ENCODE measurements at places on chromosomes 4 and X.
A peak's percentile ranks its signal among the peaks of the same experiment; 100 is the strongest.

- peak; percentile 4 for DNase-seq
Measured at GRCh38 chrX:123272630-123273029, 88.6 kb downstream of the GRIA3 start.

DNA sequence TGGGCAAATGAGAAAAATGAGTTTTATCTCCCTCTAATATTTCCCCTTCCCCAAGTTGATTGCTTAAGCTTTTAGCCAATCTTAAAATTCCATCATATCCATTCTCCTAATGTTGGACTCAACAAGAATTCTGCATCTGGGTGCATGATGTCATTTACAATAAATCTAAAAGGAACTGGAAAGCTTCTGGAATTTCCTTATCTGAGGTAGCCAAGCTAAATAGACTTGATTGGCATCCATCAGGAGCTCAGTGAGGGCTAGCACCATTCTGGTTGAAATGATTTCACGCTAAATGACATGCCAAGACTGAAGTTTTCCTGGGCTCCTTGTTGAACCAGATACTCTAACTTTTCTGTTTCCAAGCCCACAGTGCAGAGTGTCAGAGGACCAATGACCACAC lies 110.3 kb upstream of the SCML1 start:
- no peak for DNase-seq

DNA sequence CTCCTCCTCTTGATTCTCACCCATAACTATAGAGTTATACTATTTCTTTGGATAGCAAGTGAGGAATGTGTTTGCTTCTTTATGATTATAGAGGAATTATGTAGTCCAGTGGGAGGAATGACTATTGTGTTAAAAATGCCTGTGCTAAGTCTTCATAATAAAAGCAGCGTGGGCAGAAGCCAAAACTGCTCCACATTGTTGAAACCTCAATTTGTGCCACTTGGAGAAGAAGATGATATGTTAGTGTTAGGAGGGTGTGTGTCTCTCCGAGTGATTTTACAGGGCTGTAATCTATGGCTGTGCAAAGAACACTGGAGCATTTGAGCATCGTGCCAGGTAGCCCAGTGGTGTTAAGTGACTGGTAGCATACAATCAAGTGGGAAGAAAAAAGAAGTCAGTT lies 74.3 kb downstream of the FRAS1 start:
- no peak for DNase-seq

- peak; percentile 19 for DNase-seq
Measured at GRCh38 chr4:109658871-109659410, 44.3 kb downstream of the CASP6 start.

DNA sequence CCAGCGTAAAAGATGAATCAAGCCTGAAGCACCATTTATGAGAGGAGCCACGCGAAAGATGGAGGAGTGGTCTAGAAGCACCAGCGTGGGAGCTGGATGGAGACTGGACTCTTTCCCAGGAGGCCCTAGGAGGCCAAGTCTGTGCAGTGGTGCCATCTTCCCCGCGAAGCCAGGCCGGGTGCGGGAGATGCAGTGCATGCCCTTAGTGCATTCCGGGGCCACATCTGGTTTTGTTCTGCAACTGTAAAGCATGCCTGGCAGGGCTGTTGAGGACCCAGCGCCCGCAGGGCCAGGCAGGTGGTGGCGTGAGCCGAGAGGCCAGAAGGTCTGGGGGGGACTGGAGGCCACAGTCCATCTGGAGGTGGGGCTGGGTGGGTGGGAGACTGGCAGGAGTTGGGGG lies 78.6 kb upstream of the ADRA2C start:
- no peak for DNase-seq

DNA sequence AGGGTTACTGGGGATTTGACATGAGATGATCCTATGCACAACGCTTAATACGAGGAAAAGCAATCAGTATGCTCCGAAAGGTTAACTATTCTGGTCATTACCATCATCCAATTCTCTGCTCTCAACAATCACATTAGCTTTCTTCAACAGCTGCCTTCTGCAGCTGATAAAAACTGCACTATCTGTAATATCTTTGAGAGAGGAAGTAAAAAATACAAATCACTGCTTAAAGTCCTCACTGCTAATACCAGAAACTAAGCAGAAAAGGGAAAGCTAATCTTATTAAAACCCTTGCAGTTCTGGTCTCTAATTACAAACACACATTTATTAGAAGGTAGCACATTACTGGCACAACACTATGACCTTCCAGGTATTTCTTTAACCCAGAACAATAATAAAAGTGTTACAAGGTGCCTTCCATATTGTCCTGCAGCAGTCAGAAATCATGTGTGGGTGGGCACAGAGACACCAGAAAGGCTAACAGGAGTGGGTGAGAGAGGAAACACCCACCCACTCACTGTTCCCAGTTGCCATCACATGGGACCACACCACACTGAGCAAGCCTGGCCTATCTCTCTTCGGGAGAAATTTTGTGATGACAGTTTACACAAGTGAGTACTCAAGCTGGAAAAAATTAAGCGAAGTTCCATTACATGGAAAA lies 71.0 kb downstream of the RELL1 start:
- DNase-seq, result no peak

DNA sequence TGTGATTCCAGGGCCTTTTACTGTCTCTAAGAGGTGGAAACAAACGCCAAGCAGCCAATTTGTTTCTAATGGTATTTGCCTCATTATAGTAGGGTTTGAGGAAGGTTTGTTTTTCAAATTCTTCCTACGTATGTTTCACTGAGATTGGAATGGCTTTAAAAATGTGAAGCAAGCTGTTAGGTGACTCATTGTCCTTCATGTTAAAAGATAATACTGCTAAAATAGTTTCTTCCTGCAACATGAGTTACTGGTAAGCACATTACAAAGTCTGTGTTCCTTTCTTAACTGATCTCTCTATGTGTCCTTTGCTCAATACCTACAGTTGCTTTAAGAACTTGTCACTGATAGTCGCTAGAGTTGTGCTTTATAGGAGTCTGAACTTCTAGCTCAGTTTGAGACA lies 1183.9 kb downstream of the RPA4 start:
- no peak for DNase-seq

GRCh38 chrX:4935401-4935800 lies 1222.0 kb upstream of the PRKX start:
- DNase-seq, result no peak

GRCh38 chrX:39820938-39821708 lies 276.6 kb downstream of the BCOR start:
- no peak for DNase-seq

DNA sequence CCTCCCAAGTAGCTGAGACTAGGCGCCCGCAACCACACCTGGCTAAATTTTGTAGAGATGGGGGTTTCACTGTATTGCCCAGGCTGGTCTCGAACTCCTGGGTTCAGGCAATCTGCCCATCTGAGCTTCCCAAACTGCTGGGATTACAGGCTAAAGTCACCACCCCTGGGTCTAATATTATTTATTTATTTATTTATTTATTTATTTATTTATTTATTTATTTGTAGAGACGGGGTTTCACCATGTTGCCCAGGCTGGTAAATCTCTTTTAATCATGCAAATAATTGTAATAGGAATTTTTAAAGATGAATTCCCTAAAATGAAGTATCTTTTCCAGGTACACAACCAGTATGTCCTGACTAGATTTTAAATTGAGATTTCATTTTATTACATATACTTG lies 761.8 kb downstream of the TRAM1L1 start:
- no peak for DNase-seq

GRCh38 chr4:14912426-14912825 lies 89.9 kb upstream of the CPEB2 start:
- no peak for DNase-seq

GRCh38 chr4:55524844-55525571 lies 21.7 kb downstream of the CLOCK start:
- DNase-seq, result no peak

- no peak for DNase-seq
Measured at GRCh38 chr4:8135666-8136065, 22.9 kb downstream of the ABLIM2 start.

DNA sequence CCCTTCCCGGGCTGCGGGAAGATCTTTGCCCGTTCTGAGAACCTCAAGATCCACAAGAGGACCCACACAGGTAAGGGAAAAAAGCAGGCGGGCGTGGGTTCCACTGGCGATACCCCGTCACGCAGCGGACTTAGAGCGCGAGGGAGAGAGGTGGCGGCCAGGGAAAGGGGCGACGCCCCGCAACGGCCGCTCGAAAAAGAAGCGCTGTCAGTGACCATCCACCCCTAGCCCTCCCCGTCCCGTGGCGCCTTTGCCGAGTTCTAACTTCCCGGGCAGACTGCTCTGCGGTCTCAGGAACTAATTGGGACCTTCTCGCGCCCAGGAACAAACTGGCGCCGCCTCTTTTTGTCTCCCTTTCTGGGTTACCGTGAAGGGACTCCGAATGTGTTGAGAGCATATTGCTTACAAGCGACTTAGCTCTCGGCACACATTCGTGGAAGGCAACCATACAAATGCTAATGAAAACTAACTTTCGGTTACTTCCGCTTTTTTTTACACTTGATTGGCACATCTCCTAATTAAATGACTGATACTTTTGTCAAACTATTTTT lies 1.8 kb downstream of the ZIC3 start:
- no peak for DNase-seq

GRCh38 chr4:130056286-130056685 lies 960.3 kb downstream of the C4orf33 start:
- no peak for DNase-seq
